ENCODE measurements at places on chromosomes 6 and 20. TPM values are rescaled to one million over a fixed set of nuclear protein-coding genes. Genes with fewer than 3 reads are reported as not detected.

DNA sequence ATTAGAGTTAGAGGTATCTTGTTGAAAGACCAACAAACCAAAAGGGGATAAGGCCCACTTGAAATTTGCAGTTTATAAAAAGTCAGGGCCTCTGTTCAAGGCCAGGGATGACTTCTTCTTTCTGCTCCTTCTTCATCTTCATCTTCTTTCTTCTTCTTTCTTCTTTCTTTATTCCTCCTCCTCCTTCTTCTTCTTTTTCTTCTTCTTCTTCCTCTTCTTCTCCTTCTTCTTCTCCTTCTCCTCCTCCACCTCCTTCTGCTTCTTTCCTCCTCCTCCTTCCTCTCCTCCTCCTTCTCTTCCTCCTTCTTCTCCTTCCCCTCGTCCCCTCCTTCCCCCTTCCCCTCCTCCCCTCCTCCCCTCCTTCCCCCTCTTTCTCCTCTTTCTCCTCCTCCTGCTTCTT lies 18.4 kb upstream of the ZNF292 start:
- DNase-seq = no peak

GRCh38 chr6:30061858-30062458 lies 893 bp downstream of the POLR1H start:
- DNase-seq = no peak

GRCh38 chr6:24394780-24395437 lies 7.8 kb upstream of the MRS2 start:
- DNase-seq = no peak

DNA sequence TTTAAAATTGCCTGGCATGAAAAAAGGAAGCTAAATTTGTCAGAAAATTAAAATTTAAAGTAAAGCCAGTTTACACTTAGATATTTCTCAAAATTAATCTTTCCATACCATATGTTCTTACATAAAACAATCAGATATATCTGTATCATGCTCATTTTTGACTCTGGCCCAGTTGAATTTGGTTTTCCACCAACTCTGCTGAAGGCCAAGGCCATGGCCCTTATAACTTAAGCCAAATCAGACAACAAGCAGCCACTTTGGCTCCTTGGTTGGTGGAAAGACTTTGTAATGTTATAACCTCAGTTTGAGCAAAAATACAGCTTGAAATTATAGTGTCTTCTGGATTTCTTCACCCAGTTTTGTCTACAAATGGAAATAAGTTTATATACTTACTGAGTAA lies 97.3 kb downstream of the CENPW start:
- DNase-seq = no peak

GRCh38 chr20:2162125-2162822 lies 60.6 kb downstream of the STK35 start:
- no peak for DNase-seq

GRCh38 chr20:33301192-33301930 lies 18.3 kb downstream of the BPIFB1 start:
- no peak for DNase-seq

GRCh38 chr6:133160536-133160935 lies 80.6 kb upstream of the EYA4 start:
- DNase-seq = no peak

KPNA5 gene
- total RNA-seq = 41.7 TPM

DEFB132 gene
- not detected for total RNA-seq

RFX6 gene
- total RNA-seq = not detected

LY6G5C gene
- total RNA-seq = 2.1 TPM

All from B cell (primary cell).